ENCODE measurements at places on chromosomes 2 and 18. TPM values are rescaled to one million over a fixed set of nuclear protein-coding genes. Genes with fewer than 3 reads are reported as not detected.

Gene AFF3
- 6.5 TPM for total RNA-seq

Gene KHK
- total RNA-seq, result 4.5 TPM

Gene RIT2
- total RNA-seq, result not detected

Gene SOX11
- total RNA-seq, result not detected

Gene HOXD1
- total RNA-seq, result not detected

Gene UPP2
- not detected for total RNA-seq
